ENCODE measurements at places on chromosomes 4 and X. TPM values are rescaled to one million over a fixed set of nuclear protein-coding genes. Genes with fewer than 3 reads are reported as not detected.

DNA sequence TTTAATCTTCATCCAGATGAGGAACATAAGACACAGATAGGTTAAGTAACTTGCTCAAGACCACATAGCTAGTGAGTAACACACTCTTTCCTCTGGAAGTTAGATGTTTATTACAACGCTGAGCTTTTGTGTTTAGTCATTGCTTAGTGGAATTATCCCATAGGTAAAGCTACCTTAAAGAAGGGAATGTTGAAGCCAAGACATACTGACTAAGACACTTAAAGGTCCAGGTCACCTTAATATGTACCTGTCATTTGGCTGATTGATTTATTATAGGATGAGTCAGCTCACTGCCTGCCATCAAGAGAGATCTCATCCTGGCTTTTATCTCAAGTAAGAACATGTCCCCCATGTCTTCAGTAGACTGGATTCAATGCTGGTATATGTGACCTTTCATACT lies 53.4 kb downstream of the KDR start:
- H3K4me3 ChIP-seq = no peak overlapping the region
- H3K36me3 ChIP-seq = no peaks in the 10 kb centered on the region
- H3K27me3 ChIP-seq = no peaks in the 10 kb centered on the region
- no peak overlapping the region for H3K27ac ChIP-seq

DNA sequence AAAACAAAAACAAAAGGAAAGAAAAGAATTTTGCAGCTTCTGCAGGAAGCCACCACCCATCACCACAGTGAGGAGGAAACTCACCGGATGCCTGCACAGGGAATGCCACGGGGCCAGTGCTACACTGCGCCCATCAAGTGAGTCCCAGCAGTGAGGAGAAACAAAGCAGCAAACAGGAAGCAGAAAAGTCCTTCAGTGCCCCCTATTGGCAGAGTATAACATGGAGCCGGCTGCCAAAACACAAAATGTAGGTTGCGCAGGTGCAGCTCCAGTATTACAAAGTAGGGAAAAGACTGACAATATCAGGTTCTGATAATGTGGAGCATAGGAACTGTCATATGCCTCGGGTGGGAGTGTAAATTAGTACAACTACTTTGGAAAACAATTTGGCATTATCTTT lies 23.3 kb upstream of the SCML2 start:
- H3K27me3 ChIP-seq = no peaks in the 10 kb centered on the region
- no peaks in the 10 kb centered on the region for H3K36me3 ChIP-seq
- DNase-seq = peak; percentile 63
- no peak overlapping the region for H3K27ac ChIP-seq
- H3K4me1 ChIP-seq = no peaks in the 10 kb centered on the region

GRCh38 chrX:124895947-124896346 lies 423.7 kb upstream of the TEX13C start:
- no peaks in the 10 kb centered on the region for H3K27me3 ChIP-seq
- H3K36me3 ChIP-seq = no peaks in the 10 kb centered on the region
- H3K27ac ChIP-seq = no peak overlapping the region
- no peaks in the 10 kb centered on the region for H3K4me1 ChIP-seq
- DNase-seq = no peak

GRCh38 chr4:88106205-88106604 lies 52.2 kb downstream of the ABCG2 start:
- no peak overlapping the region for H3K4me3 ChIP-seq
- H3K36me3 ChIP-seq = no peaks in the 10 kb centered on the region
- no peaks in the 10 kb centered on the region for H3K27me3 ChIP-seq
- no peaks in the 10 kb centered on the region for H3K4me1 ChIP-seq

DNA sequence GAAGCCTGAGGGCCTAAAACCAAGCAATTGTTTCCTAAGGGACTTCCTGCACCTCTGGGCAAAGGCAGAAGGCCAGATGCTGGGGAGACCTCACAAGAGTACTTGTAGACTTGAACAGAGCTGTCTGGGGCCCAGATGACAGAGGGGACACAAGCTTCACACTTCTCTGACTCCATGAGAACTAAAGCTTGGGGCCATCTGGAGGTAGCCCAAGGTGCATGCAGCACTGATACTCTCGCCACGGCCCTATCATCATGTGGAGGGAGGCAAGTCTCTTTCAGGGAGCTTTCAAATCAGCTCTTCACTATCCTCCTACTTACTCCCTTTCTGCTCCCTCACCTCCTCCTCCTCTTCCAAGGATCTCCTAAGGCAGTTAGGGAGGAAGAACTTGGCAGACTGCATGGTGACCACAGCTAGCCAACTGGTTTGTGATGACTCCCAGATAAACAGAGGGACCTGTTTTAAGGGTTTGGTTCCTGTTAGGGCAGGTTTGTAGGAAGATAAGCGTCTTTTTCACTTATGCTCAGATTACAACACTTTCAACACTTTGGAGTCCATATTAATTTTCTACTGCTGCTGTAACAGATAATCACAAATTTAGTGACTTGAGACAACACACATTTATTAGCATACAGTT lies 23.8 kb downstream of the MSL3 start:
- no peaks in the 10 kb centered on the region for H3K4me1 ChIP-seq
- no peaks in the 10 kb centered on the region for H3K27me3 ChIP-seq
- no peak for DNase-seq
- H3K36me3 ChIP-seq = no peaks in the 10 kb centered on the region
- H3K27ac ChIP-seq = no peak overlapping the region

GRCh38 chrX:130147631-130148030 lies 18.0 kb downstream of the AIFM1 start:
- no peak overlapping the region for H3K27ac ChIP-seq
- H3K36me3 ChIP-seq = peaks cover 38% of the 10 kb centered on the region
- H3K27me3 ChIP-seq = no peaks in the 10 kb centered on the region
- no peak for DNase-seq
- no peak overlapping the region for H3K4me3 ChIP-seq

DNA sequence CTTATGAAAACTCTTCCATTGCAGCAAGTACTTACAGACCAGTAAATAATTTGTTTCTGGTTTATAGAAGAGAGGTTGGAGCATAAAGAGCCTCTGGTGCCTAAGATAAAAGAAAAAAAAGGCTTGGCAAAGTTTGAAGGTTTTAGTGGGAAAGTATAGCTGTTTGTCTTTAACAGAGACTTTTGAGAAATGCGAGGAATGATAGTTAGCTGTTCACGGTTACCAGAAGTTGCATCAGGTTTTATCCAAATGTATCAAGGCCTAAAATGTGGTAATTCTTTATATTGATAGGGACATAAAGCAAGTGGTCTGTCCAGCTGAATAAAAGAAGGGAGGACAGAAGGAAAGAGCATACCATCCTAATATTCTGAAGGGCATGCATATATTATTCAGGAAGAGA lies 29.3 kb downstream of the RAP1GDS1 start:
- H3K36me3 ChIP-seq = peaks cover 10% of the 10 kb centered on the region
- DNase-seq = no peak
- peaks cover 9% of the 10 kb centered on the region for H3K4me1 ChIP-seq
- no peaks in the 10 kb centered on the region for H3K27me3 ChIP-seq
- no peak overlapping the region for H3K27ac ChIP-seq

- H3K27me3 ChIP-seq = no peaks in the 10 kb centered on the region
- DNase-seq = no peak
- no peak overlapping the region for H3K4me3 ChIP-seq
- H3K36me3 ChIP-seq = no peaks in the 10 kb centered on the region
- H3K4me1 ChIP-seq = no peaks in the 10 kb centered on the region
Observed at GRCh38 chr4:148770848-148771247, 328.6 kb upstream of the NR3C2 start.

GRCh38 chrX:78104447-78105176 lies 564 bp downstream of the PGK1 start:
- H3K4me1 ChIP-seq = peaks cover 19% of the 10 kb centered on the region
- H3K27ac ChIP-seq = peak overlapping the region; percentile 91

Gene GPRASP2
- total RNA-seq = 9.6 TPM

Gene NR3C2
- total RNA-seq = 0.52 TPM

Gene OTUD6A
- not detected for total RNA-seq

Gene PDZD4
- total RNA-seq = 0.61 TPM

All from thymus (tissue), 14 donors.